ENCODE measurements at places on chromosomes 13 and 19. TPM values are rescaled to one million over a fixed set of nuclear protein-coding genes. Genes with fewer than 3 reads are reported as not detected.

GRCh38 chr13:20796791-20797508 is 23.2 kb upstream of the EEF1AKMT1 start:
- DNase-seq, result no peak

Gene SIGLEC5
- not detected for total RNA-seq

Gene ZNF229
- 1.2 TPM for total RNA-seq

GRCh38 chr13:110367620-110368019 is 60.5 kb downstream of the COL4A2 start:
- DNase-seq, result no peak

DNA sequence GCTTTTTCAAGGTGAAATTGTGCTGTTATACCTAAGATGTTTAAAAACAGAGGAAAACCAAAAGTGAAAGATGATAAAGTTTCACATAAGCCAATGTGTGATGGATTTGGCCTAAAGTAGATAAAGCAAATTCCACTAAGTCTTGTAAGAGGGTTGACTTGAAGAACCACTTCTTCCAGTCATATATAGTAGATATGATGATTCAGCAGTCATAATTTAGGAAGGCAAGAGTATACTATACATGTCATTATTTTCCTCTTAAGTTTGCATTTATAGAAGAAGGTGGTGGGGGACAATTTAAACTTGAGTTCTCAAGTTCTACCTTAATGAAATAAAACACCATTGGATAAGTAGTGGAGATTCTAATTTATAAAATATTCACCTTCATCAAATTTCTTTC is 37.3 kb downstream of the PHF11 start:
- no peak for DNase-seq

All from colonic mucosa (tissue), 4 donors.